Stimulated activated CD8-positive, alpha-beta memory T cell treated with anti-CD3 and anti-CD28 coated beads, Interleukin-15, amount 100 ng/mL, for 4 hours (primary cell): ENCODE measurements at places on chromosomes 5 and 9.

GRCh38 chr5:163533223-163533622, 27.8 kb downstream of the MAT2B start:
- DNase-seq = no peak

DNA sequence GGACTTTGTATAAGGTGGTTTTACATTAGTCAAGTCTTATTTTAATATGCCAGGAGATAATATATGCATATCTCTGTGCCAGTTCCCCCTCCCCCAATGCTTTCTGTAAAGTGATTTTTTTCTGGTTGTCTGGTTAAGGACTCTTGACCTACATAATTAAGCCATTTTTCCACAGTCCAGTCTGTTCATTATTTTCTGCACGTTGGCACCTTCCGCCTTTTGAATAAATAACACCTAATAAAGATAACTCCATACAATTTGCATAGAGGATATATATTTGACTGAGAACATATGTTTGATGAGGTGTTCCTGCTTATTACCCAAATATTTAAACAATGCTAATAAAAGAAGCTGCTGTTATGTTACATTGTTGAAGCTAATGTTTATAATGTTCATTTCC, 320.9 kb downstream of the DMAC1 start:
- DNase-seq = no peak

- no peak for DNase-seq
These were observed 6.1 kb downstream of the SAPCD2 start for GRCh38 chr9:137064027-137064879.

DNA sequence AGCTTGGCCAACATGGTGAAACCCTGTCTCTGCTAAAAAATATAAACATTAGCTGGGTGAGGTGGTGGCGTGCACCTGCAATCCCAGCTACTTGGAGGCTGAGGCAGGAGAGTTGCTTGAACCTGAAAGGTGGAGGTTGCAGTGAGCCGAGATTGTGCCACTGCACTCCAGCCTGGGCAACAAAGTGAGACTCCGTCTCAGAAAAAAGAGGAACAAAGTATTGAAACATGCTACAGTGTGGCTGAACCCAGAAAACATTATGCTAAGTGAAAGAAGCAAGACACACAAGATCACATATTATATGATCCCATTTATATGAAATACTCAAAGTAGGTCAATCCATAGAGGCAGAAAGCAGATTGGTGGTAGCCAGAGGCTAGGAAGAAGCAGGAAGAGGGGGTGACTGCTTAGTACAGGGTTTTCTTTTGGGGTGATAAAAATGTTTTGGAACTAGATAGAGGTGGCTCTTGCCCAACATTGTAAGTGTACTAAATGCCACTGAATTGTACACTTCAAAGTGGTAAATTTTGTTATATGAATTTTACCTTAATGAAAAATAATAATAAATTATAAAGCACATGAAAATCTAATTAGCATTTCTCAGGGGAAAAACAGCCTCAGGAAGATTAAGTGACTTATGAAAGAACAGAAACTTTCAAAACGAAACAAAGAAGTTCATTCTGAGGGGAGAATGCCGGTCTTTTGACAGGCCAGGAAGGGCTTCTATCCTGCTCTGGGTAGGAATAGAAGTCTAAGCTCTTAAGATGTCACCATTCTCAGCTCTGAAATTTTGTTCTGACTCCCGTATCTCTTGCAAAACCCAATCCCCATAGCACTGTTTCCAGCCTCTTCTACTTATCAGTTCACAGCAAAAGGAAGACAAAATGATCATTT, 161.1 kb upstream of the TBCA start:
- no peak for DNase-seq

DNA sequence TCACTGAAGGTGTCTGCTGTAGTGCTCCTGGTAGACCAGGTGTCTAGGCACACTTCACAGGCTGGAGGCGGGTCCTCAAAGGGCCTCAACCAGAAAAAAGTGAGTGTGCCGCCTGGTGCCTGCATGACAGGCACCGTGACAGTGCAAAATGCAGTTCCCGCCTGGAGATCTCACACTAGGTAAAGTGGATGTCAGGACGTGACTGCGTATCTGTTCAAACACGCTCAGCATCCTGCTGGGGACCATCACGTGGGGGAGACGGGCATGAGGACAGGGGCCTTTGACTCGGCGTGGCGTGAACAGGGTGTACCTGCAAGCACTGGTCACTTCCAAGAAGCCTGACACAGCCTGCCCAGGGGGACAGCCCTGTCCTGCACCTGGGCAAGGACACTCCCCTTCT, 32.3 kb upstream of the NTNG2 start:
- no peak for DNase-seq

DNA sequence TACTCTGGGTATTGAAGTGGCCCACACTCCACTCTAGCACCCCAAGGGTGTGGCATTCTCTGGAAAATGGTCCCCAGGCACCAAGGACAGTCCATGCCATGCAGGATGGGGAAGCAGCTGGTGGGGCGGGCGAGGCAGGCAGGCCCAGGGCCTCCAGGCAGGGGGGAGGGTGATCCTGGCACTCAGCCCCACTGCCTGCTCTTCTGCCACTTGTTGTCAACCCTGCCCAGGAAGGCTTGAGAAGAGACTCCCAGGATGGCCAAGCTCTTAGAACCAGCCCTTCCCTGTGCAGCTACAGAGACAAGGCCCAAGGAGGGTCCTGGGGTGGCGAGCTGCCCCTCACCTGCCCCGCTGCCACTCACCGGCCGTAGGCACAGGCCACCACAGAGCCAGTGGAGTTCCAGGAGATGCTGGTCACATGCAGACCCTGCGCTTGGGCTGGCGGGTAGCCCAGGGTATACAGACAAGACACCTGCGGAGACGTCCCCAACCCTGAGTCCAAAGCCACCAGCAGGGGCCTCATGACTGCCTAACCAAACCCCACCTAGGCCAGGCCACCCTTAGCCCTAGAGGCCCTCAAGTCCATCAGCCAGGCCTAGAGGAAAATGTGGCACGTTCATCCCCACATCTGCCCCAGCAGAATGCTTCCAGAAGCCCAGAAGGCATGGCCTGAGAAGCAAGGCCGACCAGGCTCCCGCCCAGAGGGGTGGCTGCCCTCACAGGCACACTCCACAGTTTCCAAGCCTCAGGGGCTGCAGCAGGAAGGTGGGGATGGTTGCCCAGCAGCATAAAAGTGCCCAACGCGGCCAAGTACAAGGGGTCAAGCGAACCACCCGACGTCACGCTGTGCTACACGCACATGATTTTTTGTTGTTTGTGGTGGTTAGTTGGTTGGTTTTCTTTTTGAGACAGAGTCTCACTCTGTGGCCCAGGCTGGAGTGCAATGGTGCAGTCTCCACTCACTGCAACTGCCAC, 19.8 kb downstream of the DYNC2I2 start:
- no peak for DNase-seq

- no peak for DNase-seq
These were observed 9.3 kb downstream of the PHYKPL start for GRCh38 chr5:178223196-178223773.
